Activated CD4-positive, alpha-beta T cell treated with anti-CD3 and anti-CD28 coated beads for 1 hour (primary cell): ENCODE measurements at places on chromosomes 16 and 17.

DNA sequence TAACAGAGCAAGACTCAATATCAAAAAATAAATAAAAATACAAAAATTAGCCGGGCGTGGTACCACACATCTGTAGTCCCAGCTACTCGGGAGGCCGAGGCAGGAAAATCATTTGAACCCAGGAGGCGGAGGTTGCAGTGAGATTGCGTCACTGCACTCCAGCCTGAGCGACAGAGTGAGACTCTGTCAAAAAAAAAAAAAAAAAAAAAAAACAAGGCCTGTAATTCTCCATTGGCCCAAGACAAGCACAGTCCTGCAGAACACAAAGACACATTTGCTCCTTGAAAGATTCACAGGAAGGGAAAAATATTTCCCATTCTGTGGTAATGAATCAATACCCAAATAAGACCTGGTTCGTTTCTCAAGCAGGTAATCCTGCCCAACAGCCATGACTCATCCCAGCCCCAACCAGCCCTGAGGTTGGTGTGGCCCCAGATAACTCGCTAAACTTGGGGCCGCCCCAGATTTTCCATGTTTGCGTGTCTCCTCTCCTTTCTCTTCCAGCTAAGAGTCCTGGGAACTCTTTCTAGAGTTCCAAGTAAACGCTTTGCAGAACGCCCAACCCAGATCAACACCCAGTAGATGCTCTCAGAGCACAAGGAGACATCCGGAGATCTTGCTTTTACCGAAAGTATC is 40.3 kb upstream of the SNN start:
- no peak for DNase-seq

DNA sequence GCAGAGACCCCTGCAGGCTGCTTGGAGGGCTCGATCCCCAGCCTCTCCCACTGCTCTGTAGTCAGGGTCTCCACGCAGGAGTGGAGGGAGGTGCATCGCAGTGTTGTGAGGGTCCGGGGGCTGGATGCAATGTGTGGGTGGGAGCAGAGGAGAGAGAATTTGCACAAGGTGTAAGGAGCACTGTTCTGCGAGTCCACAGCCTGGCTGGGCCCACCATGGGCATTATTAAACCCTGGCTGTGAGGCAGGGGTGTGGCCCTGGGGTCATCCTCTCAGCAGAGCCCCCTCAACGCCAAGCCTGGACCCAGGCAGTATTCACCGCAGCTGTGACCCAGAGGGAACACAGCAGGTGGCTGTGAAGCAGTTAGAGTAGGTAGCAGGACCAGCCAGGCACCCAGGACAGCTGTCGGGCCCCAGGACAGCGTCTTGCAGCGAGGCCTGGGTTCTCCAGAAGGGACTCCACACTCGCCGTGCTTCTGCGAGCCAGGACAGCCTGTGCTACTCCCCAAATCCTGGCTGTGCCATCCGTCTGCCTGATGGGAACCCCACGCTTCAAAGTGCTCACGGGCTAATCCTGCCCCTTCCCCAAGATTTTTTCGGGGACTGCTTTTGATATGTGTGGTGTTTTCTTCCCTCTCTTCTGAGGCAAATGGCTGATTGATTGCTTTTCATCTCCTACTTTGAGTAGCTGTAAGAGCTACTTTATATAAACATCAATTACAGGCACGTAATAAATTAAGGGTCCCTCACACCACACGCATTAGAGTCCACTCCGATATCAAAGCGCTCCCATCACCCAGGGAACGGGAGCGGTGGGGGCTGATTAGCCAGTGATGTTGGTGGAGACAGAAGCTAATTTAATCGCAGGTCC is 100.9 kb upstream of the GSE1 start:
- DNase-seq: no peak

- no peak for DNase-seq
Observed at GRCh38 chr17:56678249-56679114, 85.0 kb downstream of the NOG start.

DNA sequence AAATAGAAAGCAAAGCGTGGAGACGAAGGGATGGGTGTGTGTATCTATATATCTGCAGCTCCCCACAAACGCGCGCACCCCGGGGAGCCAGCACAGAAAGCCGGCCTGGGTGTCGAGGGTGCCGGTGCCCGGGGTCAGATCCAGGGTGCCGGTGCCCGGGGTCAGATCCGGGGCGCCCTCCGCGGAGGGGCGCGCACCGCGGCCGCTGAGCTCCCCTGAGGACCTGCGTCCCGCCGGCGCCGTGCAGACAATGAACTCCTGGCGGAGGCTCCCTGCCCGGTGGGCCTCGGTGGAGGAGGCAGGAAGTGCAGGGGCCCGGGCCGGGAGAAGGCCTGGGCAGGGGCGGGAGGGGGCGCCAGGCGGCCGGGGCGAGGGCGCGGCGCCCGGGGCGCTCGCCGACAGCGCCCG is 1.1 kb downstream of the ZNF423 start:
- DNase-seq: no peak

DNA sequence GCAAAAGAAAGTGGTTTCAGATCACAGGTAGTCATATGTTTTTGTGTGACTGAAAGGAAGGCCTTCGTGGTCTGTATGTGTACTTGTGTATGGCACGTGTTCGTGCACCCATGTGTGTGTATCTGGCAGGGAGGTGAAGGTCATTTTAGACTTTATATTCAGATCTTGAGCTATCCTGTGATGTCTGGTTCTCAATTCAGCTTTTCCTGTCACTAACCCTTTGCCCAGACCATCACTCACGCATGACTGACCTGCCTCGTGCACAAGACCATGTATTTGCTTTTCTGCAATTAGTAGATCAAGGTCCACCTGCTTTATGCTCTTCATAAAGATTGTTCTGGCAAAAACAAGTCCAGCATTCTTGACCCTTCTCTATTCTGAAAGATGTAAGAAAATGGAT is 139.7 kb upstream of the MAF start:
- DNase-seq: no peak

DNA sequence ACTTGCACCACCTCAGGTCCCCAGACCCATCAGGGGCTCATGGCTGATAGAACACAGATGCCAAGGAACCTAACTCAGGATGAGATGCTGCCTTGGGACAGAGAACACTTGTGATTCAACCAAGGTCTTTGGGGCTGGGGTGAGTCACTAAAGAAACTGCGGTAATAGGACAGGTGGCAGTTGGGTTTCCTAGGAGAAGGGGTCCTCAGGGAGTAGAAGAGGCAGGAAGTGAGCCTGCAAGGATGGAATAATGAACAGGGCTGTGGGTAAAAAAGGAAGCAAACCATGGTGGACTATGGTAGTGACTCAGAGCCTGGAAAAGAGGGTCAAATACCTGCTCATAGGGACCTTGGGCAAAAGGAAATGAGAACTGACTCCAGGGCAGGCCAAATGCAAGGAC is 6.5 kb upstream of the PNPO start:
- no peak for DNase-seq

- DNase-seq: no peak
Observed at GRCh38 chr16:86380030-86380429, 130.3 kb upstream of the FOXF1 start.

GRCh38 chr17:66445229-66445628 is 142.8 kb downstream of the PRKCA start:
- no peak for DNase-seq

DNA sequence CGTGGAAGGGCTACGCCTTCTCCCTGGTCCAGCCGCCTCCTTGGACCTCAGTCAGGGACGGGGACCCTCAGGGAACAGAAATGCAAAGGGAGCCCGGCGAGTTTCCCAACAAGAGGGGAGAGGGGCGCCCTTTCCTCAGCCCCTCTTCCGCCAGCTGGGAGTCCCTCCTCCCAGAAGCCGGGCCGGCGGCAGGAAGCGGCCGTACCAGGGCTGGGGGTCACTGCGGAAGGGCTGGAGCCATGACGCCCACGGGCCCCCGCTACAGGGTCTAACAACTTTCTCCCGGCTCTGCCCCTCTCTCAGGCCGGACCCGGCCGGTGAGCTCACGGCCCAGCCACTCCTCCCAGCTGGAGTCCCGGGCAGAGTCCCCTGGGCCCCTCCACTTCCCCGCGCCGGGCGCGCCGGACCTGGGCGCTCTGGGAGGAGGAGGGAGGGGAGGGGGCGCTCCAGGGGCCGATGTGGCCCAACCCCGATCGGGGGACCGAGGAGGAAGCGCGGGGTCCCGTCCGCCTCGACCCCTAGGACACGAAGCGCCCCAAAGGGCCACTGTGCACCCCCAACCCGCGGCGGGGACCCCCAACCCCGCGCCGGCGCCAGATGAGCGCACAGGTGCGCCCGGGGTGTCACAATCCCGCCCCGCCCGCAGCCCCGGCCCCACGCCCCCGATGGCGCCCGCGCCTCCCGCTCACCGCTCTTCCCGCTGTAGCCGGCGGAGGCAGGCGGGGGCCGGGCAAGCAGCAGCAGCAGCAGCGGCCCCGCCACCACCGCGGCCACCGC is 578 bp downstream of the PGAP6 start:
- no peak for DNase-seq

DNA sequence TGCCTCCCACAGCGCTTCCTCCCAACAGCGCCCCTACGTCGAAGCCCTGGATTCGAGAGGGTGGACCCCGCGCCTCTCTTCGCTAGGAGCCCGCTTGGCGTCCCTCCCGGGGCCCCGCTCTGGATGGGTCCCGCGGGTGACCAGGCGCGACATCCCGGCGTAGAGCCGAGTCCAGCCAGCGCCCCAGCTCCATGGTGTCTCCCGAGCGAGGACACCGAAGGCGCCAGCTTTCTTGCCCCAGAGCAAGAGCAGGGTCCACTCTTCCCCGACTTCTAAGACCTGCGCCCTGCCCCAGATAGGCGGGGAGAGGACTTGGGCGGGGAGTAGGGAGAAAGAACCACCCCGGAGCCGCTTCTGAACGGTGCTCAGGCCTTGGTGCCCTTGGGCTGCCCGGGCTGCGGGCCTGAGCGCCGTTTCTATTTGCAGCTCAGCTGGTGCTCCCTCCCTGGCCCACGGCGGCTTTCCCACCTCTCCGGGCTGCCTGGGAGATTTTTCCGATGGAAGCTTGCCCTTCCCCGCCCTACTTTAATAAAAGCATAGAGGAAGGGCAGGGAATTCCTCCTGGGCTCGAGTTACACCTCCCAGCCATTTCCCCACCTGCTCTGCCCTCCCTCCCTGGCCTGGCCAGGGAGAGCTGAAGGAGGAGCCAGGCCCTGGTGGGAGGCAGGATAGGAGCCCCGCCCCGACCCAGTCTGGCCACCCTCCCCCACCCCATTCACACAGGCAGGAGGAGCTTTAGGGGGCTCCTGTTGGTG is 1.8 kb downstream of the MMP15 start:
- no peak for DNase-seq

- DNase-seq: no peak
Observed at GRCh38 chr17:18117982-18118975, 9.7 kb downstream of the MYO15A start.

DNA sequence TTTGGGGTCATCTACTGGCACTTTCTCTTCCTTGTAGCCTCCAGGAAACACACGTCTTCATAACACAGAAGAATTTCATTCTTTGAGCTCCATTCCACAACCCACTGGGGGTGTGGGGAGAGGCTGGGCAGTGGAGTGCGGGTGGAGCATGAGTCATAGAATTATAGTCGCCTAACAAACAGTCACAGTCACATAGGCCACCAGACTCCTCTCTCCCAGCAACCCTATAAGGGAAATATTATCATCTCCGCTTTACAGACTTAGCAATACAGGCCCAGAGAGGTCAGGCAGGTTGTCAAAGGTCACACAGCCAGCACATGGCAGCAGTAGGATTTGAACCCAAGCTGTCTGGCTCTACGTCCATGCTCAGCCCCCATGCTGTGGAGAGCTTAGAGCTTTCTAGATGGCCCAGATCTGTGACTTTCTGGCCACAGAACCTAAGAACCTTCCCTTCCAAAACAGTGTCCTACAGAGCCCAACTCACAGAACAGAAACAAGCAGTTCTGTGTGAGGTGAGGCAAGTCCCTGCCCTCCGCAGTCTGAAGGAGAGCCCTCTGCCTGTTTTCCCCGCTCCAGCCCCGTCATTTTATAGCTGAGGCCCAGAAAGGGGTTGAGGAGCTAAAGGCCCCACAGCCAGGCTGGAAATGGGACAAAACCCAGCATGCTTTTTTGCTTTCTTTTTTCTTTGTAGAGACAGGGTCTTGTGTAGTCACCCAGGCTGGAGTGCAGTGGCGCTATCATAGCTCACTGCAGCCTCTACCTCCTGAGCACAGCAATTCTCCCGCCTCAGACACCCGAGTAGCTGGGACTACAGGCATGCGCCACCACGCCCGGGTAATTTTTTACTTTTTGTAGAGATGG is 10.7 kb upstream of the LITAF start:
- DNase-seq: no peak

GRCh38 chr16:87057211-87057881 is 259.8 kb downstream of the C16orf95 start:
- DNase-seq: no peak

- DNase-seq: no peak
Observed at GRCh38 chr16:24689128-24689527, 40.3 kb upstream of the TNRC6A start.

- no peak for DNase-seq
Observed at GRCh38 chr17:4934173-4934979, 2.3 kb downstream of the GP1BA start.

GRCh38 chr17:18043491-18043890 is 4.3 kb downstream of the GID4 start:
- no peak for DNase-seq

GRCh38 chr17:16818821-16819683 is 129.0 kb downstream of the CCDC144A start:
- DNase-seq: no peak

DNA sequence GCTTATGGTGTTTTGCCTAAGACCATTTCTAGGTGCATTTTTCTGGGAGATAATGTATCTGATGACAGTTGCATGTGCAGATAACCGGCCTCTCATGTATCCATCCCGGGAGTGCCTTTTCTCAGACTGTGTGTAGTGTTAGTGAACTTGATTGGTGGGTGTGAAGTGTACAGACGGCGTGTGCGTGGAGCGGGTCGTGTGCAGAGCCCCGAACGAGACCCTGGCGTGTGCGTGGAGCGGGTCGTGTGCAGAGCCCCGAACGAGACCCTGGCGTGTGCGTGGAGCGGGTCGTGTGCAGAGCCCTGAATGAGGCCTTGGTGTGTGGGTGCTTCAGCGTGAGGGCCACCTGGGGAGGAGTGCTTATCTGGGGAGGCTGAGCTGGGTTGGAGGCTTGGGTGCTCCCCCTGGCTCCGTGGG is 28.9 kb upstream of the ZNF750 start:
- DNase-seq: no peak

GRCh38 chr16:55563797-55564196 is 2.7 kb upstream of the CAPNS2 start:
- DNase-seq: no peak

DNA sequence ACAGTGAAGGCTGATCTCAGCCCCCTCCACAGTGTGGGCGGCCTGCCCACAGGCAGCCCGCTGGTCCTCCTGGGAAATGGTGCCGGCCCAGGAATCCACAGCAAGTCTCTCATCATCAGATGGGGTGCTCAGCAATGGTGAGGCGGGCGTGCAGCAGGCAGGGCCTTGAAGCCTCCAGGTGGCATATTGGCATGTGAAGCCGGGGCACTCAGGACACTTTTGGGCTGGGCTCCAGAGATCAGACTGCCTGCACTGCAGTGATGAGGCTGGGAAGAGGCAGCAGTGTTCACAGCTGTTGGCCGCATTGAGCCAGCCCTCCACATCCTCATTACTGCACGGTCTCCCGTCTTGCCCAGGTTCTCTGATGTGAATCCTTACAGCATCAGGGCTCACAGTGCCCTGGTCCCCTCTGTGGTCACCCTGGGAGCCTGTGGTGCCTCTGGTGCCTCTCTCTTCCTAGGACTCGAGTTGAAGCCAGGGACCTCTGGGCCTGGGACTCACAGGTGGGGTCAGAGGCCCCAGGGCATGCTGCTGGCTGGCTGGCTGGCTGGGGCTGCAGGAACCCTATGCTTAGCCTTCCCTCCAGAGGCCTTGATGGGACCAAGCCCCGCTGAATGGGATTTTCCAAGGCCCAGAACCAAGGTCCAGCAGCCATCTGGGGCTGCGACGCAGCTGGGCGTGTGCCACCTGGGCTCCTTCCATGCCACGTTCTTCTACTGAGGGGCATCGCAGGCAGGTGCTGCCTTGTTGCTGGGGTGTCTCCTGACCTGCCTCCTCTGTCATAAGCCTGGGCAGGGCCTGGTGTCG is 48.6 kb downstream of the TNFRSF13B start:
- no peak for DNase-seq
